Right atrium auricular region (tissue), 2 donors: ENCODE measurements at places on chromosomes 6 and 20.

- DNase-seq: no peak
- H3K27me3 ChIP-seq: no peaks in the 10 kb centered on the region
- no peaks in the 10 kb centered on the region for H3K36me3 ChIP-seq
Measured at GRCh38 chr6:137473598-137473997, 20.6 kb downstream of the OLIG3 start.

GRCh38 chr6:141719476-141719875 is 413.2 kb upstream of the GJE1 start:
- DNase-seq: no peak
- no peak overlapping the region for H3K4me3 ChIP-seq
- no peak overlapping the region for H3K27ac ChIP-seq
- H3K4me1 ChIP-seq: no peaks in the 10 kb centered on the region
- H3K36me3 ChIP-seq: no peaks in the 10 kb centered on the region

GRCh38 chr20:51867251-51867650 is 64.9 kb upstream of the SALL4 start:
- H3K4me3 ChIP-seq: no peak overlapping the region
- no peak for DNase-seq
- H3K27me3 ChIP-seq: no peaks in the 10 kb centered on the region
- H3K4me1 ChIP-seq: no peaks in the 10 kb centered on the region

- no peak overlapping the region for H3K27ac ChIP-seq
- H3K4me1 ChIP-seq: peaks cover 5% of the 10 kb centered on the region
- H3K4me3 ChIP-seq: no peak overlapping the region
- H3K36me3 ChIP-seq: no peaks in the 10 kb centered on the region
Measured at GRCh38 chr6:14616656-14617055, 499.1 kb downstream of the CD83 start.

GRCh38 chr6:91713911-91714310 is 1127.0 kb upstream of the MAP3K7 start:
- H3K4me3 ChIP-seq: no peak overlapping the region
- H3K27me3 ChIP-seq: no peaks in the 10 kb centered on the region
- H3K27ac ChIP-seq: no peak overlapping the region
- no peak for DNase-seq

DNA sequence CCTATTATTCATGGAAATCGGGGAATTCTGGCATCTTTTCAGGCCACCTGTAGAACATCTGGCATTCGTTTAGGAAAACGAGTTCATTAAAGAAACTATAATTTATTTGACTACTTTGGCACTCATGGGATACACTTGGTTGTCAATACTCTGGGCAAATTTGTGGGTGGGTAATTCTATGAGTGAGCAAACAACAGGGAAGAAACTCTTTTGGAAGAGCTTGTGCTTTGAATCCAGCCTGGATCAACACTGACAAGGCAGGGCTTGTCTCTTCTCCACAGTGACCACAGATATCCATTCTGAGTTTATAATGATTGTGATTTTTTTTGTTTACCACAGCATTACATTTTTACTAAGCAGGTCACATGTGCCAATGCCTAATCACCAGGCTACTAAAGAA is 394.7 kb downstream of the THBS2 start:
- H3K27me3 ChIP-seq: no peaks in the 10 kb centered on the region
- no peak overlapping the region for H3K4me3 ChIP-seq
- no peaks in the 10 kb centered on the region for H3K36me3 ChIP-seq
- no peaks in the 10 kb centered on the region for H3K4me1 ChIP-seq

- no peaks in the 10 kb centered on the region for H3K4me1 ChIP-seq
- no peak for DNase-seq
- no peaks in the 10 kb centered on the region for H3K27me3 ChIP-seq
- no peak overlapping the region for H3K27ac ChIP-seq
- no peak overlapping the region for H3K4me3 ChIP-seq
- peaks cover 18% of the 10 kb centered on the region for H3K36me3 ChIP-seq
Measured at GRCh38 chr20:3221398-3222226, 12.3 kb downstream of the ITPA start.

DNA sequence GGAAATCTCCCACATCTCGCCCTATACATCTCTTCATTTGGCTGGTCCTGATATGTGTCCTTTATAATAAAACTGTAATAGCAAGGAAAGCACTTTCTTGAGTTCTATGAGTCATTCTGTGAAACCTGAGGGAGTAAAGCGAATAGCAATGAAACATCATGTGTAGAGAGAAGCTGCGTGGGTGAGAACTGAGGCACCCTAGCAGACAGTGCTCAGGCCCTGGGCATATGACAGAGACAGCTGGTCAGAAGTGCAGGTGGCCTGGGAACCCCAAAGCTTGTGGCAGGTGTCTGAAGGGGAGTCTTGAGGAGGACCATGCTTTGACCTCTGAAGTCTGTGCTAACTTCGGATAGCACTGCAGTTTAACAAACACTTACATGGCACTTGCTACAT is 1.3 kb upstream of the BLOC1S5 start:
- H3K27ac ChIP-seq: no peak overlapping the region
- H3K4me1 ChIP-seq: no peaks in the 10 kb centered on the region
- H3K27me3 ChIP-seq: no peaks in the 10 kb centered on the region
- DNase-seq: no peak

GRCh38 chr20:17893445-17893844 is 75.1 kb downstream of the SNX5 start:
- H3K27me3 ChIP-seq: no peaks in the 10 kb centered on the region
- H3K36me3 ChIP-seq: no peaks in the 10 kb centered on the region
- H3K27ac ChIP-seq: no peak overlapping the region
- no peak for DNase-seq

DNA sequence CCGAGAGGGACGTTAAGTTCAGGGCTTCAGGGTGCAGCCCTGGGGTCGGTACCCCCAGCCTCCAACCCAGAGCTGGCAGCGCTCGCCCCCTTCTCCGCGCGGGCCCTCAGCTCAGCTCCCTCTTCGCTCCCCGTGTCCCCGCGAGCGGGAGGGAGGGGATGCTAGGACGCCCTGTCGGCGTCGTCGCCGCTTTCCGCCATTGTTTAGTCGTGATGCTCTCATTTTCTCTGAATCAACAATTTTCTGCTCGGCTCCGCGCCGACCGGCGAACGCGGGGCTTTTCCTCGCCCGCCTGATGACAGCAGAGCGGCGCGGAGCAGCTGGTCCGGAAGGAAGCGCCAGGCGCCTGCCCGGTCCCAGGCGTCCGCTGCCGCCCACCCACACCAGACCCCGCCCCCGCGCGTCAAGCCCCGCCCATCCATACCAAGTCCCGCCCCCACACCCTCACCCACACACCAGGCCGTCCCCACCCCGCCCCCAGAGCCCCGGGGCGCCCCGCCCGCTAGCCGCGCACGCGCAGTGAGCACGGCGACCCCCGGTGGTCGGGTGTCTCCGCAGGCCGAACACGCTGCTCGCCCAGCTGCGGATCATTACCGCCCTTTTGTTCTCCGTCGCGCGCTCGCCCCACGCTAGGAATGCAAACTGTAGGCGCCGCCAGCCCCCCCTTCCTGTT is 50.1 kb upstream of the SLC32A1 start:
- no peaks in the 10 kb centered on the region for H3K36me3 ChIP-seq
- peaks cover 17% of the 10 kb centered on the region for H3K4me1 ChIP-seq
- no peaks in the 10 kb centered on the region for H3K27me3 ChIP-seq
- no peak for DNase-seq
- no peak overlapping the region for H3K27ac ChIP-seq

DNA sequence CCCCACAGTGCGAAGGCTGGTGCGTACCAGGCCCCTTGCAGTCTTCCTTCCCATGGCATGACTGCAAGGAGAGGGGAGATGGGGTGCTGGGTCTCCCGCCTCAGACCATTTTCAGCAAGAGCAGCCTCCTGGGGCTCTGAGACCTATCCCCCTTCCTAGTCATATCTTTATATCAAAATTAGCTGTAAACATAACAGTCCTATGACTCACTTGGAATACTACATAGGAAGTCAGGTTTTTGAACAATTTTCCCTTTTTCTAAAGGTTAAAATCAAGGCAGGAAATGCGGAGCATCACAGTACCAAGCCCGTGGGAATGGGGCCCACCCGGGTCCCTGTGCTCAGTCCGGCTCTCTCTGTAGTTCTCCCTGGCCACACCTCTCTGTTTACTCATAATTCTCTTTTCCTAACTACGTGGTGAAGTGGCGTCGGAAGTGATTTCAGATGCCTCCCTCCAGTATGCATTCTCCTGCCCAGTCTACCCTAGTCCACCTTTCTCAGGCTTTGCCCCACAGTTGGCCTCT is 109.8 kb upstream of the TMEM170B start:
- no peaks in the 10 kb centered on the region for H3K36me3 ChIP-seq
- peaks cover 24% of the 10 kb centered on the region for H3K4me1 ChIP-seq
- no peak overlapping the region for H3K4me3 ChIP-seq
- H3K27me3 ChIP-seq: no peaks in the 10 kb centered on the region

DNA sequence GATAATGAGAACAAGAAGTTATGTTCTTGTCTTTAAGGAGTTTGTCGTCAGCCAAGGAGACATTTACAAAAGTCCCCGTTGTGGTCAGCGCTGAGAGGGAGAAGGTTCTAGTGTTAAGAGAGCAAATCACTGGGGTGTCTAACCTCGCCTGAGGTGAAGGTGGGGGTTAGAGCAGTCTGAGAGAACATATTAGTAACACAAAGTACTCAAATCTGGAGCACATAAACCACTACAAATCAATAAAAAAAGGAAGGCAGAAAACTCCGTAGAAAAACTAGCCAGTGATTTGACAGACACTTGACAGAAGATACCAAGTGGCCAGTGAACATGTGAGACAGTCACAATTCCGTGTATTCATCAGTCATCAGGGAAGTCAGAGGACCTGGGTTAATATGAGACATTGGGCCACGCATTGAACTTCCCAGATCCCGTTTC is 45.4 kb downstream of the CDS2 start:
- no peaks in the 10 kb centered on the region for H3K27me3 ChIP-seq
- no peak for DNase-seq
- H3K4me1 ChIP-seq: no peaks in the 10 kb centered on the region
- H3K36me3 ChIP-seq: peaks cover 17% of the 10 kb centered on the region
- H3K27ac ChIP-seq: peak overlapping the region; percentile 70

- H3K4me1 ChIP-seq: no peaks in the 10 kb centered on the region
- no peak for DNase-seq
- no peak overlapping the region for H3K4me3 ChIP-seq
- no peaks in the 10 kb centered on the region for H3K36me3 ChIP-seq
- H3K27ac ChIP-seq: no peak overlapping the region
Measured at GRCh38 chr20:44455126-44455525, 20.5 kb upstream of the TTPAL start.

GRCh38 chr6:79425589-79426311 is 111.5 kb downstream of the LCA5 start:
- H3K27ac ChIP-seq: no peak overlapping the region
- H3K27me3 ChIP-seq: no peaks in the 10 kb centered on the region
- H3K4me3 ChIP-seq: no peak overlapping the region
- H3K36me3 ChIP-seq: no peaks in the 10 kb centered on the region
- no peak for DNase-seq

DNA sequence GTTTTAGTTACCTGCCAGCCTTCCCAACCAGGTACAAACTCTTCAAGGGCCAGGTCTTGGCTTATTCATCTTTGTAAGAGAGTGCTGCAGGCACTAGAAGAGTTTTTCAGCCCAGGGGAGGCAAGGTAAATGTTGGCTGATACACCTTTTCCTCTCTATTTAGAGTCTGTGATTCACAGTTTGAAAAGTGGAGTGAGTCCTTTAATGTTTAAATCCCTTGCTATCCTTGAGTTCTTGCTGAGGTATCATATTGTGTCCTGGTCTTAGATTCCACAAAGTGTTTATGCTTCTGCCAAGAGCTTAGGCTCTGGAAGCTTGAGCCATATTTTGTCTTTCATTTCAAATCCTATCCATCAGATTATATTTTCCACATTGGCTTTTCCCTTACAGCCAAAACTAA is 52.8 kb upstream of the CITED2 start:
- no peaks in the 10 kb centered on the region for H3K4me1 ChIP-seq
- no peak for DNase-seq
- no peak overlapping the region for H3K27ac ChIP-seq
- H3K36me3 ChIP-seq: no peaks in the 10 kb centered on the region
- no peak overlapping the region for H3K4me3 ChIP-seq

DNA sequence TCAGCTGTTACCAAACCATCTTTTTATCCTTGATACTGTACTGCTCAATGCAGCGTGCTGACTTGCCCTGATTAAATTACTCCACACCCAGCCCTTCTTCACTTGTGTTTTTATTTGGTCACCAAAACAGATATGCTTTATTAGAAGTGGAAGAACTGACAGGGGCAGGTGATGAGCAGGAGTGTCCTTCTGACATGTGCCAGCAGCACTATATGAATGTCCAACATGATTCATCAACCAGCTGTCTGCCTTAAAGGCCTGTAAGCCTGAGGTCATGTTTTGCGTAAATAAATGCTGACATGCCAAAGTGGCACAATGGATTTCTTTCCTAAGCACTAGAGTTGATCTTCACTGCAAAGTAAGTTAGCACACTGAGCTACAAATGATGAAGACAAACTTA is 15.4 kb downstream of the POPDC3 start:
- peak overlapping the region; percentile 73 for H3K27ac ChIP-seq
- no peaks in the 10 kb centered on the region for H3K36me3 ChIP-seq
- no peaks in the 10 kb centered on the region for H3K27me3 ChIP-seq
- no peaks in the 10 kb centered on the region for H3K4me1 ChIP-seq
- no peak for DNase-seq

DNA sequence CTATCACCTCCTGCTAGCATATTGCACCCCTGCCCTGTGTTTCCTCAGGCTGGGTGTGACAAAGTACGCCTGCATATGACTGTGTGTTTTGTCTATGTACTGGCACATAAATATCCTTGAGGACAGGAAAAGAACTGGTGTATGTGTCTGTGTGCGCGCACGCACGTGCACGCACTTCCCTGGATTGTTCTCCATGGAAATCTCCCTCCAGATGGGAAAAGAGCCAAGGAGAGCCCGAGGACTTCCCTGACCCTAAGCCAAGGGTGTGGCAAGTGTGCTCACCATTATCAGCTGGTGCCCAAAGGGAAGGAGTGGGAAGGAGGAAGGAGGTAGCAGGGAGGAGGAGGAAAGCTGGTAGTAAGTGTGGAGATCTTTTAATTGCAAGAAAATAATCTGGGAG is 117.6 kb downstream of the HIVEP2 start:
- H3K27ac ChIP-seq: peak overlapping the region; percentile 22
- no peaks in the 10 kb centered on the region for H3K27me3 ChIP-seq
- H3K36me3 ChIP-seq: no peaks in the 10 kb centered on the region
- no peaks in the 10 kb centered on the region for H3K4me1 ChIP-seq

DNA sequence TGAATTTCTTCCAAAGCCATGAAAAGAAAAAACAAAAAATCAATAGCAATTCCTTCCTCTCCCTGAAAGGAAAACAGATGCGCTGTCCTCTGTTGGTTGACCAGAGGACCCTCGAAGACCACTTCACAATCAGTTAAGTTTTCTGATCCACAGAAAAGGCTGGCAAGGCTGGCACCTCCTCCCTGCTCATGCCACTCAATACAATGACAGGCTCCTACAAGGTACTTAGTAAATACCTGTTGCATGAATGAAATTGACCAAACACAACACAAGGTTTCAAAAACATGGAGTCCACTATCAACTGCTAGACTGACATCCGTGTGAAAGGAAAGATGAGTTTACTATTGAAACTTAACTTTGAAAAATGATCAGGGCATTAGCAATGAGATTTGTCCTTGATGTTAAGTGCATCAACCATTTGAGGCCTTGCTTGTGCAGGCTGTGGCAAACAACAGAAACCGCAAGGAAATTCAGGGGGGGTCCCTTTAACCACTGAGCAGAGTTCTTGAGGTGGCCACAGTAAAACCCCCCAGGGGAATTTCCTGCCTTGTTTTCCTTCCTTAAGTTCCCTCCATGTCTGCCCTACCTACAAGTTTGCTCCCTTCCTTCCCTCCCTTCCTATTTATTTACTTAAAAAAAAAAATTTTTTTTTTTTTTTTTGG is 27.9 kb upstream of the RTF2 start:
- no peak overlapping the region for H3K27ac ChIP-seq
- H3K4me3 ChIP-seq: no peak overlapping the region
- H3K36me3 ChIP-seq: no peaks in the 10 kb centered on the region
- H3K4me1 ChIP-seq: no peaks in the 10 kb centered on the region
- no peak for DNase-seq
- no peaks in the 10 kb centered on the region for H3K27me3 ChIP-seq

GRCh38 chr6:38214159-38214558 is 394.6 kb downstream of the ZFAND3 start:
- no peaks in the 10 kb centered on the region for H3K36me3 ChIP-seq
- no peaks in the 10 kb centered on the region for H3K27me3 ChIP-seq
